Cerebellar nuclear complex (tissue), 1 donor: ENCODE measurements at places on chromosomes 3 and 15.

DNA sequence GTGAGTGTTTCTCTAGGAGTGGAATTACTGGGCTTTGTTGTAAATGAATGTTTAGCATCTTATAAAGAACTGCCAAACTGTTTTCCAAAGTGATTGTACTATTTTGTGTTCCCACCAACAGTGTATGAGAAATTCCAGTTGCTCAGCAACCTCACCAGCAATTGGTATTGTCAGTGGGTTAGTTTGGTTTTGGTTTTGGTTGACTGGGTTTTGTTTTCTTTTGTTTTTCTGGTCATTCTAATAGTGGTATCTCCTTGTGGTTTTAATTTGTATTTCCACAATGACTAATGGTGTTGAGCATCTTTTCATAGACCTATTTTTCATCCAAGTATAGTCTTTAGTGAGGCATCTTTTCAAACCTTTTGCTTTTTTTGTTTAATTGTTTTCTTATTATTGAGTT lies 27.1 kb downstream of the FILIP1L start:
- DNase-seq = no peak

DNA sequence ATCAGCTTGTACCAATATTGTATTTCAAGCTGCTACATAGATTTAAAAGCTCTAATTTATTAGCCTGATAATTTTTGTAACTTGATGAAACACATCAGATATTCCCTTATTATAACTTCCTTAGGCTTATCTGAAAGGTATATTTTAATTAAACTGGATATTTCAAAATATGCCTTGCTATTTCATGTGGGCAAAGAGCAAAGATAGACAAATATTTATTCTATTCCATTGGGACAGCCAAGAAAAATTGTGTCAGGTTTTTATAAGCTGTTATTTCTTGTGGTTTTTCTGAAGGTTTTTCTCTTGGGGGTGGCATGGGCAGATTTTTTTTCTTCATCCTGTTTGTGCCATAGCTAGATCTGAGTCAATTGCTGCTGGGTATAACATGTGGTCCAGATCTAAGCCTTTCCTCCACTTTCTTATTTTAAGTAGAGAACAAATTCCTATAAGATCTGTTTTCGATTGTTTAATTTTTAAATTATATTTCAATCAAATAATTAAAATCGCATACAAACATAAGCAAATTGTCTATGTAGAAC lies 249.5 kb downstream of the NAALADL2 start:
- no peak for DNase-seq

DNA sequence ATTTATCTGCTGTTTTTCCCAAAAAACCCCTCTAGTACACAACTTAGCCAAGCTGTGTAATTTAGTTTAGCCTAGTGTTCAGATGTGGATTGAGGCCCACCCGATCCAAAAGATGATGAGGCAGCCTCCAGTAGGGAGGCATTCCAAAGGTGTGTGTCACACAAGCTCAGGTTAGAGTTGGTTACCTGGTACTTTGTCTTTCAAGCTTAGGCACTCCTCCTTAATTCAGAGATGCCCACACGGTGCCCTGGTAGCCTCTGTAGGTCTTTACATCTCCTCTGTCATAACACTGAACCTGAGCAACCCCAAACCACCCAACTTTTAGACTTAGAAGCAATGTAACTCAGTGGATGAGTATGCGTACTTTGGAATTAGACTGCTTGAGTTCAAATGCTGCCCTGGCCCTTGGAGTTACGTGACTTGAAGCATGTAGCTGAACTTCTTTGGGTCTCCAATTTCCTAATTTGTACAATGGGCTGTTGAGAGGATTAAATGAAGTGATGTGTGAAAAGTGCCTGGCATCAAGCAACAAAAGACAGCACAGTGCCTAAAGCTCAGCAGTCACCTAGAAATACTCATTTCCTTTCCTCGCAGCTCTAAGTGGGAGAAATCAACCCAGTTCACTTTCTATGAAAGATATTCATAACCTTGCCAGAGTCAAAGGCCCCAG lies 284.6 kb upstream of the RARB start:
- no peak for DNase-seq

- DNase-seq = peak; percentile 59
Observed at GRCh38 chr3:39978308-39978707, 168.9 kb downstream of the MYRIP start.

- no peak for DNase-seq
Observed at GRCh38 chr3:47527952-47528725, 14.6 kb upstream of the ELP6 start.

- no peak for DNase-seq
Observed at GRCh38 chr15:26572602-26573350, 200.1 kb downstream of the GABRB3 start.

DNA sequence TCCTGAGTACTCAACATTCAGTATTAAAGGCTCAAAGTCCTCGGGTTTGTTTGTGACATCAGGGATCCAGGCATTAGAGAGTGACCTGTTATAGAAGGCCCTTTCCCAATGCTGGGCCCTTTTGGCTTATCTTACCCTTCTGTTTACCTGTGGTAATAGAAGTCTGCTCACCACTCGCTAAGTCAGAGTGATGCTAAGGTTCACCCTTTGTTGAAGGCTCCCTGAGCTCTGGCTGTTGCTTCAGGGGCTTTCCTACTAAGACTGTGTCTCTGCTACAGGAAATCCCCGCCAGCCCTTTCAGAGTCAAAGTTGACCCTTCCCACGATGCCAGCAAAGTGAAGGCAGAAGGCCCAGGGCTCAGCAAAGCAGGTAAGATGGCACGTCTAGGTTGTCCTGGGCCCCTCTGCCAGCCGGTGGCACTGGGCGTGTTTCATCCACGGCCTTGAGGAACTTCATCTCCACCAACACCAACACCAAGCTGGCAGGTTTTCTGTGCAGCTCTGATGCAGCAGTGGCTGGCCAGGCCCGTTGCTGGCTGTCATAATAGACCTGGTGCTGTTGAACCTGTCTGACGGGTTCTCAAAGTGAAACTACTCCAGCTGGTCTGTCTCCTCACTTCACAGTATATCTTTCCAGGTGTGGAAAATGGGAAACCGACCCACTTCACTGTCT lies 99.1 kb downstream of the DNASE1L3 start:
- DNase-seq = no peak

DNA sequence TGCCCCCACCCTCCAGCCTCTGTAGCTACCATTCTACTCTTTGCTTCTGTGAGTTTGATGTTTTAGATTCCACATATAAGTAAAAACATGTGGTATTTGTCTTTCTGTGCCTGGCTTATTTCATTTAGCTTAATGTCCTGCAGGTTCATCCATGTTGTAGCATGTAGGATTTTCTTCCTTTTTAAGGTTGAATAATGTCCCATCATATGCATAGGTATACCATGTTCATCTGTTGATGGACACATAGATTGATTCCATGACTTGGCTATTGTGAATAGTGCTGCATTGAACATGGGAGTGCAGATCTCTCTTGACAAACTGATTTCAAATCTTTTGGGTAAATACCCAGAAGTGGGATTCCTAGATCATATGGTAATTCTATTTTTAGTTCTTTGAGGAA lies 11.8 kb downstream of the THSD4 start:
- DNase-seq = no peak

GRCh38 chr3:141431411-141432378 lies 55.1 kb upstream of the RASA2 start:
- no peak for DNase-seq

DNA sequence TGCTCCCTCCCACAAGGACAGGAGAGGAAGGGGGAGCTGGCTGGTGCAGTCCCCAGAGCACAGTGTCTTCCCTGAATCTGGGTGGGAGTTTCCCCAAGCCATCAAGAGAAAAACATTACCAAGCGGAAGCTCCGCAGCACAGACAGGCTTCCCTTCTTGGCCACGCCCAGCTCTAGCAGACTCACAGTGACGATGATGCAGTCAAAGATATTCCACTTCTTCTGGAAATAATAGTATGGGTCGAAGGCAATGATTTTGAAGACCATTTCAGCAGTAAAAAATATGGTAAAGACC lies 76.7 kb downstream of the SCN10A start:
- DNase-seq = no peak

DNA sequence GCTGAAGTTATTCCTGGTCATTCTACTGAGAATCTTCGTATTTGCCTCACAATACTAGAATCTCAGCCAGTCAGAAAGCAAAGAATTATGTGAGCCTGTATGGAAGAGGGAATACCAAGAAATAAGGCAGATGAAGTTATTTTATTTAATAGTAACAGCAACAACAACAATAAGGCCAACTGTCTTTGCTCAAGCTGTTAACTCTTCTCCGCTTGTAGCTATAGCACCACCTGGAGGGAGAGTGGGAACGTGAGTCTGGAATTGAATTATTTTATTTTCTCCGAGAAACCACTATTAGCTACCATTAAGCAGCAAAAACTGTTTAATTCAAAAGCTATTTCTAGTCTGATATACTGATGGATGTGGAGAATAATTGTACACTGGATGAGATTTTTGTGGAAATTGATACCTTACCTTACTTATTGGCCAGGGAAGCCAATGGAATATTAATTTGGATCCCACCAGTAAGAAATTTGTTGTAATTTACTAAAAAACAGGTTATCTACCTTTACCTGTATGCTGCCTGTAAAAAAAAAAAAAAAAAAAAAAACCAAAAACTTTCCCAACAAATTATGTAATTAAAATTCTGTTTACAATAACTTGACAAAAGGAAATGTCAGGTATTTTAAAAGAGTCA lies 50.1 kb downstream of the CALML4 start:
- no peak for DNase-seq

DNA sequence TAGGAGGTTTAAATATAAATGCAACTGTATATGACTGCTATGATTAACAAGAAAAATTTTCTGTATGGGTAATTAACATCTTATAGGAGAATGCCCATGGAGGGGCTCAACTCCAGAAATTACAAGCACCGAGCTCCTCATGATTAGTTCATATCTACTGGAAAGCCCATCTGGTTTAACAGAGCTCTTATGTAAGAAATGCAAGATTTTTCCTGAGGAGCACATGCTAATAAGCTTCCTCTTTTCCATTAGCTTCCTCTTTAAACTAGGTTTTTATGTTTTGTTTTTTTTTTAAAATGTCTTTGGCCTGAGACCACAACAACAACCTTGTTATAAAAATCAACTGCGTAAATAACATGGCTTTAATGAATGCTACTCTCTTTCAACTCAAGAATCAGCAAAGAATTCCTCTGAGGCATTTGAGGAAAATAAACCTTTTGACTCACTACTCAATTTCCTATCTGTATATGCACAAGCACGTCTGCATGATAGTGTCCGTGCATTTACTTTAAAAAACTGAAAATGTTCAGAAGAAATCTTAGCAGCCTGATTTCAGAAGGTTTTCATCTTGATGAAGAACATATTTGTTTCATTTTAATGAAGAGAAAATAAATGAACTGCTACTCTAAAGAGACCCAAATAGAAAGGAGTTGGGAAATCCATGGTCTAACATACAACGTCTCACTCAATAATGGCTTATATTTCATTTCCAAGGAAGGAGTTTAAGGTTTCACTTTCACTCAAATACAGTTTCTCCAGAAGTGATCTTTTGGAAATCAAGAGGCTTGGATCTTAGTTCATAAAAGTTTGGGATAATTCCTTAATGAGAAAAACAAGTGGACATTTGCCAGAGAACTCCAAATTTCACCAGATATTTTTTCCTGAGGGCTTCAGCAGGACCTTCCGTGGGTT lies 180.8 kb downstream of the KCNAB1 start:
- DNase-seq = no peak

DNA sequence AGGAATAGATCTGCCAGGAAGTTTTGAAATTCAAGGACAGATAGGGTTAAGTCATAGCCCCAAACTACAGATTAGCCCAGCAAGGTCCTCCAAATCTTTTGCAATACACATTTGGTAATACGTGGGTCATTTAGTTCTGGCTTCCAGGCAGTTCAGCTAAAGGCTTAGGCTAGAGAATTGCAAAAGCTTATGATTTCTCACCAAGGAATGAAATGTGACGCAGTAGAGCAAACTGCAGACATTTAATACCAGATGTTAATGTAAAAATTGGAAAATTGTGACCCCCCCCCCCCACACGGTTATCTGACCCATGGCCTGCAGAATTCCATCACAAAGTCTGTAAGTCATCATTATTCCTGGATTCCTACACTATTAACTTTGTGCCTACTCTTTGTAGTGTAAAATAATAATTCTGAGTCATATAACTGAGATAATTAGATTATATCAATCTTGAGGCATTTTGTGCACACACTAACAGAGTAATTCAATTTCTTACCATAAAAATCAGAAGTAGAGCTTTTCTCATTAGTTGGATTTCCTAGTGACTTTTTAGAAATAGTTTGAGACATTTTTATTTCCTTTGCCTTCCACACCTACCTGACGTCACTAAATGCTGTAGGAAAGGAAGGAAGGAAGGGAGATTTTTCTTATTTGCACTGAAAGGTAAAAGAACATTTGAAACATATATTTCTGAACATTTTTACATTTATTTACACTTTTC lies 235.2 kb downstream of the DTWD1 start:
- DNase-seq = no peak

DNA sequence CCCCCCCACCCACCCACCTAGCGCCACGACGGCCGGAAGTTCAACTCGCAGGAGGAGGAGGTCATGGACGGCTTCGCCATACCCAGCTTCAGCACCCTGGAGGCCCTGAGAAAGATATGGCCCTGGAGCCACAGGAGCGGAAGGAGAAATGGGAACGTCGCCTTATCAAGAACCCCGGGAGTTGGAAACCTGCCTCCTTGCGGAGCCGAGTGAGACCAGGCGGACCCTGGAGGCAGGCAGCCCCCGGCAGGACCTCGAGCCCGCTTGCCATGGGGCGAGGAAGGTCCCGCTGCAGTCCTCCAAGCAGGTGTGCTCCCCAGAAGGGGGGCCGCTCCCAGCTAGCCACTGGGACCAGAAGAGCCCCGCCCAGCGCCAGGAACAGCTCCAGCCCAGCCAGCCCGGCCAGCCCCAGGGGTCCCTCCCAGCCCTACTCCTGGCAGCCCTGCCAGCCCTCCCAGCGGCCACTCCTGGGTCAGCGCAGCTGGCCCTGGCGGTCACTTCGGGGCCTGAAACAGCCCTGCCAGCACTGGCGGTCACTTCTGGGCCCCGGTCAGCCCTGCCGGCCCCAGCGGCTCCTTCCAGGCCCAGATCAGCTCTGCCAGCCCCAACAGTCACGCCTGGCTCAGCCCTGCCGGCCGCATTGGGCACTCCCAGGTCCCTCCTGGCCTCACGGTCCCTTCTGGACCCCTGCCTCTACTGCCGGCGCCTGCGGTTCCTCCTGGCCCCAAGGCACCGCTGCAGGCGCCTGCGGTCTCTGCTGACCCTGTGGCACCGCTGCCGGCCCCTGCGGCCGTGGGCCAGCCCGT lies 10.3 kb upstream of the ROPN1B start:
- no peak for DNase-seq

DNA sequence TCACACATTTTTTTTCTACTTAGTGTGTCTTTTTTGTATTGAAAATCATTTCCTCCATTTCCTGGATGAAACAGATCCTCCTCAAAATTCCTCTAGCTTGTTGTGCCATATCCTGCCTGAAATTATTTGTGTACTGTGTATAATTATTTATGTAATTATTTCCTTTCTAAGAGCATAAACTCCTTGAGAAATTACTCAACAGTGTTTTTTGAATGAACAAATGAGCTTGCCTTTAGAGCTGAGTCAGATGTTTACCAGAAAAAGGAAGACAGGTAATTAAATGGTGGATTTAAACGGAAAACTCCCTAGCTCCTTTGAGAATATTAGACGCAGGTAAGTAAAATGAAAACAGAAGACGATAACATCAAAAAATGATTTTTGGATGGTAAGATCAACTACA lies 13.2 kb upstream of the SECISBP2L start:
- DNase-seq = no peak

- no peak for DNase-seq
Observed at GRCh38 chr15:40340038-40340739, 550 bp downstream of the CCDC9B start.

- DNase-seq = no peak
Observed at GRCh38 chr3:45635475-45636256, 41.1 kb downstream of the LIMD1 start.

- no peak for DNase-seq
Observed at GRCh38 chr3:157354722-157355121, 81.9 kb upstream of the PTX3 start.
